ENCODE measurements at places on chromosomes 7 and 10.

GRCh38 chr10:121368347-121369025 lies 229.8 kb downstream of the FGFR2 start:
- DNase-seq: peak; percentile 39

- no peak for DNase-seq
These were observed 30.0 kb downstream of the DUSP5 start for GRCh38 chr10:110527731-110528171.

DNA sequence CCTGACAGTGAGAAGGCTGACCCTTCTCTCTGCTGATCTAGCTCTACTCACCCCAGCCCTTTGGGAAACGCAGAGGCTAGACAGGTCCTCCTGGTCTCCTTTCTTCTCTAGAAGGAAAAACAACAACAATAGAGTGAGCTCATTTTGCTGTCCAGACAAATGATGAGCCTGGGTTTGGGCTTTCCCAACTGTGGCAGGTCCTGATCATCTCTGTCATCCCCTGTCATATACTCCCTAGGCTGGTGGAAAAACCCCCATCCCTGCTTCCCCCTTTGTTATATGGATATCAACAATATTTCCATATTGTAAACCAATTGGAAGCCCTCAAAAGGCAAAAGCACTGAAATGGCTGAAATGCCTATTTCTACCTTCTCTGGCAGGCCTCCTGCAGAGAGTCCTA lies 9.2 kb upstream of the DDIT4 start:
- no peak for DNase-seq

GRCh38 chr7:34191771-34192479 lies 286.6 kb downstream of the BMPER start:
- DNase-seq: peak; percentile 58

GRCh38 chr7:31410265-31410664 lies 69.7 kb upstream of the NEUROD6 start:
- no peak for DNase-seq

DNA sequence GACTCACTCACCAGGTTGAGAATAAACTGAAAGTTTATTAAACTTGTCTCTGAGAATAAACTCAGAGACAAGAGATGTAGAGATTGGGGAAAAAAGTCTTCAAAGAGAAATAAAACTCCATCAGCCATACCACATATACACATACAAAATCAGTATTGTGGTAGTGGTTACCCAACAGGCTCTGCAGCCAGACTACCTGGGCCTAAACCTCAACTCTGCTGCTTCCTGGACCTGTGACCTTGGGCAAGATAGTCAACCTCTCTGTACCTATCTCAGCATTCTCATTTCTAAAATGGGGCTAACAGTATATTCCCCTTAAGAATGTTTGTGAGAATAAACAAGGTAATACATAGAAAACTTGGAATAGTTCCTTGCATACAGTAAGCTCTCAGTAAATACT lies 15.3 kb downstream of the TPK1 start:
- no peak for DNase-seq

- no peak for DNase-seq
These were observed 106.5 kb downstream of the TCF7L2 start for GRCh38 chr10:113056441-113057021.

DNA sequence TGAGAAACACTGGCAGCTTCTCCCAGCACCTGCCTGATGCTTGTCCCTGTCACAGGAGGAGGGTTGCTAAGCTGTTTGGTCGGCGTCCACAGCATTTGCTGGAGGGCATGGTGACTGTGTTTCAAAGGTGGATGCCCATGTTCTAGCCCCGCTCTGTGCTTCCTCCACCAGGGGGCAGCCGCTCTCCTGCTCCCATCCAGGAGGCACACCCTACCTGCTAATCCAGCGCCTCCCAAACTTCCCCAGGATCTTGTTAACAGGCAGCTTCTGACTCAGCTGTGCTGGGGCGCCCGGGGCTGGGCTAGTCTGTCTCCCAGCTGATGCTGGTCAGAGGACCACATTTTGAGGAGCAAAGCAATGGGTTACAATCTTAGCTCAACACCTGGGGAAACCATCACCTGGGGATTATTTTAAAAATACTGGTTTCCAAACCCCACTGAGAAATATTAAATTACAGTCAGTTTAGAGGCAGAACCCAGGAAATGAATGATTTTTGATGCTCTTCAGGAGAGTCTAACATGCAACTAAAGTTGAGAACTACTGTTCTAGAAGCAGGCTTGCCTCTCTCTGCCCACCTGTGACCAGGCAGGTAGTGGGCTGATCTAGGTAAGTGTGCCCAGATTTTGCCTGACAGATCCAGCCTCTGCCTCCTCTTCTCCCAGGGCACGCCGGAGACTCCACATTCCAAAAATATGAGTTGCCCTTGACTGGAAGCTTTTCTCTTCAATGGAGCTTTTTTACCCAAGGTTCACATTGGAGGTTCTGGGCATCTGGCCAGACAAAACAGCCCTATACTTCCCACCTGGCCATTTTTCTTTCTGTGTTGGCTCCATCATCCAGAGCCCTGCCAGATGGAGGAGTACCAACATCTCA lies 92.7 kb upstream of the GPR26 start:
- DNase-seq: no peak

DNA sequence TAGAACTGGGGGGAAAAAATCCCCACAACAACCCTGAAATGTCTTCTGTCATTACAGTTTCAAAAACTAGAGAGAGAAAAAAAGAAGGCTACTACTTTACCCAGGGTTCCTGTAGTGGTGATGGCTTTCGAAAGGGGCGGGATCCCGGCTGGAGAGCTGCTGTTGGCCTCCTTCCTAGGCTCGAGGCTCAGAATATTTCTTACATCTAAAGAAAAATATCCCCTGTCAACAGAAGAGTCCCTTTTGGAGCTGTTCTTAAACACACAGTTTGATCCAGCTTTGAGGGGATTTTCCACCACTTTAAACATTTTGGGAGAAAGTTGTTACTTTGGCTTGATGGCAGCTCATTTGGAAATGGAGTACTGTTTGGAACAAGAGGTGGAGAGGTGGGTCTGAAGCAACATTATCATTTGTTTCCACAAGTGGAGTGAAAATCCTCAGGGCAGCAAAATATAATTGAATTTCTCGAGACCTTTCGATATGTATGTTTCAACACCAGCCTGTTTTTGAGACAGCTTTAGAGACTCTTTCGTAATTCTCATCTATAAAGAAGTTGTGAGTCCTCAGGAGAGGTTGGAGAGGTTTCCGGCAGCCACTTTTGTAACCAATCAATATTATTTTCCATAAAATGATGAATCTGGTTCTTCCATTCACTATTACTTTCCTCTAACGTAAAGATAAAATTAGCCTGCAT lies 5.1 kb downstream of the HOXA13 start:
- no peak for DNase-seq

DNA sequence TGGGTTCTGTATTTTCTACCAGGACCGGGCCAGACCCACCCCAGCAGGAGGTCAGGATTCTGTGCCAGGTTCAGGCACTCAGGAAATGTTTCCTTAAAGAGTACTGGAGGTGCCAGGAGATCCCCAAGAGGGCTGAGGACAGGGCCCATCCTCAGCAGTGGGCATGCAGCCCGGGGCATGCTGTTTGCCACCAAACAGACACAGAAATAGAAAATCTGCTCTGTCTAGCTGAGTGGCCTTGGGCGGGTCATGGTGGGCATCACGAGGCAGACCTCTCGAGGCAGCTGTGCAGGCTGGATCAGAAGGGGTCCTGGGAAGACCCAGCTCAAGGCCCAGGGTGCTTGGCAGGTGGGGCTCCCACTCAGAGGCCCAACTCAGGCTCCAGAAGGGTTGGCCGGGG lies 105.0 kb downstream of the FAM53B start:
- no peak for DNase-seq

DNA sequence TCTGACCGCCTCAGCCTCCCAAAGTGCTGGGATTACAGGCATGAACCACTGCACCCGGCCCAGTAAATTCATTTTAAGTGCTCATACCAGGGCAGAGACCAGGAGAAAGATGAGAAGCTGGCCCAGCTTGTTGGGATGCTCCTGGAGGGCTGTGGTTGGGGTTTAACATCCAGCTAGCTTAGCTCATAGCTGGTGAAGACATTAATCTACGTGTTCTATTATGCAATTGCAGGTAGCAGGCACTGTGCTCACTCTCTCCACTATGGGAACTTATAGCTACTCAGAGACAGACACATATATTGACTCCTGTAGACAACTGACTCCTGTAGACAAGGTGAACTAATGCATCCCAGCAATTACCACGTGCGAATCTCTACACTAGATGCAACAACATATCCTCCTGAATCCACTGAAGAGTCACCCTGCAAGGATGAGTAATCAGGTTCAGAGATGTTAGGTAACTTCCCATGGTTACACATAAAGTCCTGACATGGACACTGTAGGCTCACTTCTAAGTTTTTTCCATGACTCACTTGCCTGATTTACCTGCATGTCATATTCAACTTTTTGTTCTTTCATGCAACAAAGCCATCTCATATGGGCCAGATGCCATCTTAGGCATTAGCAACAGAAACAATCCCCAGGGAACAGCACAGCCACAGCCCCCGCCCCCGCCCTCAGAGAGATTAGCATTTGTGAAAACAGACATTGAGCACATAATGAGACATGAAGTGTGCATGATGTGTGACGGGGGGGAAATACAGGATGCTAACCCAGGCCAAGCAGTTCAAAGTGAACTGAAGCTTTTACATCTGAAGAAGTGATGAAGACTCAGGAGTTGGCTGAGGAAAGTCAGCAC lies 37.2 kb downstream of the ERLIN1 start:
- no peak for DNase-seq

- DNase-seq: no peak
These were observed 28.9 kb downstream of the MAD1L1 start for GRCh38 chr7:2203766-2204300.

GRCh38 chr10:101089520-101090299 lies 27.9 kb downstream of the KAZALD1 start:
- no peak for DNase-seq

GRCh38 chr10:13797164-13797563 lies 210.4 kb downstream of the PRPF18 start:
- DNase-seq: no peak

DNA sequence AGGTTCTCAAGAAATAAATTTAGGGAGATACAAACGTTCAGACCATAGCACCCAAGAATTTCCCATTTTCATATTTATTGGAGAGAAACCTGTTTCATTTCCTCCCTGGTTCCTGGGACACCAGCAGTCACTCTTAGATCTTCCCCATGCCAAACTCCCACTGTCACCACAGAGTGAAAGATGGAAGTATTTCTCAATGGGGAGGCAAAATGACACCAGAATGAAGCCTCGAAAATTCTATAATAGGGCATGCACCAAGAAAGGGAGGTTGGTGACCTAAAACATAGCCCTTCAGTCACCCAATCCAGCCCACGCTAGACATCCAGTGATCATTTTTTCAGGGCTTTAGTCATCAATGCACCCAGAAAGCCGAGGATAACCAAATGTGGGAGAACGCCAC lies 148.1 kb upstream of the PLXDC2 start:
- no peak for DNase-seq
